ENCODE measurements at places on chromosomes 16 and 17.
A peak's percentile ranks its signal among the peaks of the same experiment; 100 is the strongest.

- DNase-seq = peak; percentile 88
These were observed 9.3 kb downstream of the HEXIM2 start for GRCh38 chr17:45170931-45171337.

DNA sequence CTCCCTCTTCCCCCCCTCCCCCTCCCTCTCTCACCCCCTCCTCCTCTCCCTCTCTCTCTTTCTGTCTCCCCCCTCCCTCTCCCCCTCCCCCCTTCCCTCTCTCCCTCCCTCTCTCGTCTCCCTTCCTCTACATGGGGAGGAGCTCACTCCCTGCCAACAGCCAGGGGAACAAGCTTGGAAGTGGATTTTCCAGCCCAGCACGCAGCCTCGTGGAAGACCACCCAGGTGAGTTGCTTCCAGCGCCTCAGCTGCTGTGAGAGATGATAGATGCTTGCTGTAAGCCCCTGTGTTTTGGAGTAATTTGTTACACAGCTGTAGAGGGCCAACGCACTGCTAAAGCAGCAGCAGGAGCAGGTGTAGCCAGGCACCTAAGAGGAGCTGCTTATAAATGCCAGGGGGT is 20.8 kb downstream of the ACTG1 start:
- DNase-seq = no peak

- DNase-seq = no peak
These were observed 2.2 kb upstream of the CMIP start for GRCh38 chr16:81442220-81442915.

DNA sequence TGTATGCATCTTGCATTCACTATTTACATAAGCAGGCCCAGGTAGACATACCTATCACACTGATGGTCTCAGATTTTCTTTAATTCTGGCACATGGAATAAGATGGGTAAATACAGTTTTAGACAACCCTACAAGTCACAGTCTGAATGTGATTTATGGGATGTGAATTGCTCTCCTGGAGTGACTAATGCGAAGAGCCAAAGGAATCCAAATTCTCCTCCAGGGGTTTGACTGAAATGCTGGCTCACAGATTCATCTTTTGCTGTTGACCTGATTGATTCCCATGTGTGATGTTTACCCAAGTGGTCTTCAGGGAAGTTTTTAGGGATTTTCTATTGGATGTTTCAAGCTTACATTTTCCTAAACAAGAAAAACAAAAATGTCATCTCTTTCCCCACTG is 277.9 kb upstream of the MON1B start:
- no peak for DNase-seq
